ENCODE measurements at places on chromosomes 5 and 9.

DNA sequence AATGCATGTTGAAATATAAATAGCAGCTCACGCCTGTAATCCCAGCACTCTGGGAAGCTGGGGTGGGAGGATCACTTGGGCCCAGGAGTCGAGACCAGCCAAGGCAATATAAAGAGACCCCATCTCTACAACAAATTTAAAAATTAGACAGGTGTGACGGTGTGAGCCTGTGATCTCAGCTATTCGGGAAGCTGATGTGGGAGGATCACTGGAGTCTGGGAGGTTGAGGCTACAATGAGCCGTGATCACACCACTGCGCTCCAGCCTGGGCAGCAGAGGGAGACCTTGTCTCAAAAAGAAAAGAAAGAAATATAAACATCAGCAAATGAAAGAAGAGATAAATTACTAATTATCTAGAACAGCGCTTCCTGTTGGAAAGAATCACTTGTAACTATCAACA is 105.0 kb downstream of the MAPKAP1 start:
- DNase-seq = no peak

DNA sequence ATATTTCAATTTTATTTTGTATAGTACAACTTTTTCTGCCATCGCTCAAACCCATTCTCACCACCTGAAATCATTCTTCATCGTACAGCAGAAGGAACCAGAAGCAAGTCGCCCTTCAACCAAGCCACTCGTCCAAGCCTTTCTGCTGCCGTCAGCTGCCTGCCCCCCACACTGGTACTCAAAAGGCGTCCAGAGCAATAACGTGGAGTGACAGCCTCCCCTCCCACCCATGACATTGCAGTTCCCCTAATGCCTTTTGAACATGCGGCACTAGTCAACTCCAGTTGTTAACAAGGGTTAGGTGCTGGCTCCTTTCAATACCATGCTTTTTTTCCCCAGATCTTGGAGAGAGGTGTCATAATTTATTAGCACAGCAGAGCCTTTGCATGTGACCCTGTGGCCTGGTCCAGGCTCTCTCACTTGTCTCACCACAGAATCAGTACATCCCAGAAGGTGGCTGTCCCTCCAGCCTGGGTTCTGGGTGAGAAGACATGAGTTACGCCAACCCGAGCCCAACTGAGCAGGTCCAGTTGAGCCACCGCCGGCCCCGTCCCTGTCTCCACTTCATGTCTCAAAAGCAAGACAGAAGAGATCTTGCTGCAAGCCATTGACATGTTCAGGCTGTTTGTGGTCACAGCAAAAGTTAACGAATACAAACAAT is 20.4 kb upstream of the MED10 start:
- DNase-seq = no peak

DNA sequence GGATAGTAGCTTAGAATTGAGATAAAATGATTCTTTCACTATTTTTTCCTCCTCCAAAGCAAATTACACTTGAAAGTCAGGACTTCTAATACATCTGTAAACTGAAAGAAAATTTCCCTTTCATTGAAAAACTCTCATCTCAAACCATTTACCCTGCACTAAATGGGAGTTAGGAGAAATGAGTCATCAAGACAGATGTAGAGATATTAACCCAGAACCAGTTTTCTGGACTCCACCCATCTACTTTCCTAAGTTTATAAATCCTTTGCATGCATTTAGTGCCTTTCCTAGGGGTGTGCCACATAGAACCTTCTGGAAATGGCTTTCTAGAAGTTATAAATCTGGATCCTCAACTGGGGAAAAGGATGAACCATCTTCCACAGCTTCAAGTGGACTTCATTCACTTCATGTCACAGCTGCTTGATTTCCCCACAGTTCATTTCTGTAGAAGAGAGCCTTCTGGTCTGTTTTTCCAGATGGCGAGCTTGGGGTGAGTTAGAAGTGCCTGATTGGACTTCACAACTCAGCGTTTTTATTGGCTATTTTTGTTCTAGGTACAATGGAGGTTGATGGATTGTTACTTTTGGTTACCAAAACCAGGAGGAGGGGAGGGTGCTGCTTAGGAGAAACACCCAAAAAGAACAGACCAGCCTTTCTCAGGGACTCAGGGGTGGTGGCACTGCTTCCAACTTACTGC is 72.5 kb upstream of the GPR151 start:
- no peak for DNase-seq

GRCh38 chr5:152331006-152331405 is 74.1 kb downstream of the NMUR2 start:
- DNase-seq = no peak

- no peak for DNase-seq
Observed at GRCh38 chr9:33659921-33660320, 135.4 kb upstream of the PRSS3 start.

DNA sequence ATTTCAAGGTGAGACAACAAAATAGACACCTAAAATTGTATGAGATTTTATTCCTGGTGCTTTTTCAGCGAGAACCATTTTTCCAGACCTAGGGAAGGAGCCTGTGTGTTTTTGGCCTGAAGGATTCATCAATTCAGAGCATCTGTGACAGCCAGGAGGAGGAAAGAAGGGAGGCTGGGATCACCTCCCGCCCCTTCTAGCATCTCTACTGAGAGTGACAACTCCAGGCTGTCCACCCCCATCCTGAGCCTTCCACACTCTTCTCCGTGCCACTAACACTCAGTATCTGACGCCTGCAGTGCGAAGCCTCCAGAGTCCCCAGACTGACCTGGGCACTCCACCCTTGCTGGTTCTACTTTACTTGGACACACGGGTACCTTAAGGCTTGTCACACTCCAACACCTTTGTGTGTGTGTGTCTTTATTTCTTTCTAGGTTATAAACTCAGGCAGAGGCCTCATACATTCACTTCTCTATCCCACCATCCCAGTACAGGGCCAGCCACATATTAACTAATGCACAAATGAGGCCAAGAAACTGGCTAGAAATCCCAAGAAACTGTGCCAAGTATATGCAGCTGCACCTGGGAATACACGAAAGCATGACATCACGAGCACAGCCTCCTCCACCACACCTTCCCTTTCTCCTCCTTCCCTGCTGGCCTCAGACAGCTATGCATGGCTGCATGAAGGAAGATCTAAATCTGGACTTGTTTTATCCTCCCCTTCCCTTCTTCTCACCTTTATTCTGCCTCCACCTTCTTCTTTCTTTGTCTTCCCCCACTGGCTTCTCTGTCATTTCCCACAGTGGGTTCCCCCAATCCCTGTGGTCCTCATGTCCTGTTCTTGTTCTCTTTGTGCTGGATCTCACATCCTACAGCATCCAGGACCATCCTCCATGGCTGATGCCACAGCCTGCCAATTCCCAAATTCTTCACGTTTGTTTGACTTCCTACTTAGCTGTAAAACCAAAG is 16.0 kb downstream of the S1PR3 start:
- DNase-seq = no peak

Measured in AG04450 (cell line).